Left cardiac atrium (tissue), 4 donors: ENCODE measurements at places on chromosomes 5 and 9. TPM values are rescaled to one million over a fixed set of nuclear protein-coding genes. Genes with fewer than 3 reads are reported as not detected.

GHR gene
- total RNA-seq = 15.2 TPM

PLCXD3 gene
- total RNA-seq = 25.2 TPM

CCDC187 gene
- total RNA-seq = not detected

FOXD4L5 gene
- 0.10 TPM for total RNA-seq

ARSI gene
- 0.84 TPM for total RNA-seq

CD14 gene
- total RNA-seq = 73.9 TPM

SLIT3 gene
- total RNA-seq = 117 TPM

ACTBL2 gene
- total RNA-seq = not detected

HTR1A gene
- total RNA-seq = not detected

DNA sequence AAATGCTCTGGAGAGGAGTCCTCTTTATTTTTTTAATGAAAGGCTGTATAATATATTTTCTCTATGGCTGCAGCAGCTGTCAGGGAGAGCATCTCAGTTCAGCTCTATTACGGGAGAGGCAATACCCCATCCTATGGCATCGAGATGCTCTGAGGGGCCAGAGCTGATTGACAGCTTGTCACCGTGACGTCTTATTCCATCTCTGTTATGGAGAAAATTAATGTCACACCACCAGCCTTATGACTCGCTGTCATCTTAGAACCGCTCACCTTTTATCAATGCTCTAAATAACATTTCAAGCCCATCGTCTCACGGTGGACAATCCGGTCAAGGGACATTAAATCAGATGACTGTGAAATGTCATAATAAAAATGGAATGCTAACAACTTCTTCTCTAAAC, 273.5 kb downstream of the SLF1 start:
- DNase-seq = no peak

DNA sequence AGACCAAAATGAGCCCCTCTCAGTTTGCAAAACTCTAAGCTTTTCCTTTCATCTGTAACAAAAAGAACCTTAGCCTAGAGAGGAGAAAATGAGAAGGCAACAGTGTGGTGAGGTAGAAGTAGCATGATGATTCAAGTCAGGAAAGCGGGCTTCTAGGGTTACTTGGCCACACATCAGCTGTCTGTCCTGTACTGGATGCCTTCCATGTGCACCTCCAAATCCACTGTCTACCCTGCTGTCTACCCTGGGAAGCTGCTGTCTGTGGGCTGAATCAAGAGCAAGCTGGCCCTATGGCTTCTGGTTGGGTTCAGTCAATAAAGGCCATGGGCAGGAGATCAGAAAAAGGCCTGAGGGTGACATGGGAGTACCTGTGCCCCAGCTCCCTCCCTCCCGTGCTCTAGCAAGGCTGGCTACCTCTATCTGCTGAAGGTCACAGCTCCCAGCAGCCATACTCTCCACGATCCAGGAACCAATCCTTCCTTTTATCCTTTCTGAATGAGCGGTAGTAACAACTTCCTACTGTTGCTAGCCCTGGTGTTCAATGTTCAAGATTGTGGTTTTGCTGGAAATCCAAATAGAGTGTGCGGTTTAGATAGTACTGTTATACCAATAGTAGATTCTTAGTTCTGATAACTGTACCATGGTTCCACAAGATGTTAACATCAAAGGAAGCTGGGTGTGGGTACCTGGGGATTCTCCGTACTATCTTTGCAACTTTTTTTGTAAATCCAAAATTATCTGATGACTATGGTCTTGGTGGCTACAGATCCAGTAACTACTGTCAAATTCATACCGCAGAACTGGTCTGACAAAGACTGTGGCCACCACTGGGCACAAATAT, 191.0 kb downstream of the ESM1 start:
- DNase-seq = no peak

- no peak for DNase-seq
Measured at GRCh38 chr5:105816961-105817360, 1853.8 kb downstream of the EFNA5 start.

DNA sequence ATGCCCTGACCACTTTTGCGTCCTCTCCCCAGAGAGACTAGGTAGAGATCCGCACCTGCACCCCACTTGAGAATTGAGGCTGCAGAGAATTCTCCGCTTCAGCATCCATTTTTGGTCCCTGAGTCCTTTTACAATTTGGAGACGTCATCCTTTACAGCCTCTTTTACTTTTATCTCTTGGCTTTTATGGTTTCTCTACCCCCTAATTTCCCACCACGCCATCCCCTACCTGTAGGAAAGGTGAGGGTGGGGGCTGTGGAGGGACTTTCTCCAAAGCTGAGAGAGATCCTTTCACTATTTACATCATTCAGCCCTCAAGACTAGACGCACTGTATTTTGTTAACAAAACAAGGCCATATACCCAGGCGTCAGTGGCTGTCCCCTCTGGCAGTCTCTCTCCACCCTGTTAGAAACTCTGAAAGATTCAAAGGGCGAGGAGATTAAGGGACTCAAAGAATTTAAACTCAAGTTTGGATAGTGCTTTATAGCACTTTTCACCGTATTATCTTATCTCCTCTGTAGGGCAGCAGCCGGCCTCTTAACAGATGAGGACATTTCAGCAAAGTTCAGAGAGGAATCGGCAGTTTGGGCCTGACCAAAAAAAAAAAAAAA, 1.7 kb downstream of the MSX2 start:
- DNase-seq = no peak

GRCh38 chr9:106438928-106439327, 424.0 kb upstream of the ZNF462 start:
- no peak for DNase-seq

DNA sequence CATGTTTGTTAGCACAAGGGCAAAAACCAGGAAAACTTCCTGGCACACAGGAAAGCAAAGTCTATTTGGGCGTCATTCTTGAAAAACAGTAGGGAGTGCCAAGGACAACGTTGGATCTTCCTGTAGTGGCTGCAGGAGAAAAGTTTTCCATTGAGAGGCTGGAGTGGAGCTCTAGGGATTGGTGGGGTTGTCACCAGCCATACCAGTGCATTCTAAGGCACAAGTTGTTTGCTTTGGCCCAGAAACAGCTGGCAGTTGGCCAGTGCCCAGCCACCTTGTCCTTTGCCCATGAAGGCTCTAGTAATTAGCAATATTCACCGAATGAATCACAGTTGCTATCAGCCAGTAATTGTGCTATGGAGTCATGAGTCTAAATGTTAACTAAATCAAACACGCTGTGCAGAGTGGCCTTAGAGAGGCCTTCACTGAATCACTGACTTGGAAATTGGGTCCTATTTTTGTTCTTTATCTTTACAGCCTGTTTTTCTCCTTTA, 26.4 kb downstream of the TNFSF15 start:
- peak; percentile 80 for DNase-seq

GRCh38 chr5:138711087-138711486, 42.1 kb upstream of the CTNNA1 start:
- no peak for DNase-seq

- DNase-seq = no peak
Measured at GRCh38 chr5:51373880-51374523, 9.2 kb upstream of the ISL1 start.

- DNase-seq = peak; percentile 78
Measured at GRCh38 chr9:137034709-137035506, 3.0 kb upstream of the FUT7 start.

DNA sequence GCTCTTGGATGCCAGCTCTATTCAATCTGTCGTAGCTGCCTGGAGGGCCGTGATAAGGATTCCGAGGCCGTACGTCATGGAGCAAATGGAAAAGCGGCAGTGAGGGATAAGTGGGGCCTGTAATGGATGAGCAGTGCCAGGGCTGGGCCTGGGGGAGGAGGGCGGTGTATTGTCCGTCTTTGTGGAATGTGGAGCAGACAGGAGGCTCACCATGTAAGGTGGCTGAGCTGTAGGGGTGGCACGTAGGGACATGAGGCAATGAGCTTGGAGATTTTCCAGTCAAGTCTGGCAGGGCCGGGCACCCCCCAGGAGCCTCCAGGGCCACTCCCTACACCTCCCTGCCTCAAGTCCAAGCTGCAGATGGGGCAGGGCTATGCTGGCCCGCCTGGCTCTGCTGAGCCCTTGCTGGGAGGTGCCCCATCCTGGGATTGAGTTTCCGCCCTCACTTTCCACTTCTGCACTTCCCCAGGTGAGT, 29.2 kb downstream of the NCS1 start:
- no peak for DNase-seq

GRCh38 chr9:7164440-7165330, 406.9 kb downstream of the KDM4C start:
- DNase-seq = no peak

- DNase-seq = no peak
Measured at GRCh38 chr5:137286025-137286610, 213.0 kb downstream of the SPOCK1 start.

DNA sequence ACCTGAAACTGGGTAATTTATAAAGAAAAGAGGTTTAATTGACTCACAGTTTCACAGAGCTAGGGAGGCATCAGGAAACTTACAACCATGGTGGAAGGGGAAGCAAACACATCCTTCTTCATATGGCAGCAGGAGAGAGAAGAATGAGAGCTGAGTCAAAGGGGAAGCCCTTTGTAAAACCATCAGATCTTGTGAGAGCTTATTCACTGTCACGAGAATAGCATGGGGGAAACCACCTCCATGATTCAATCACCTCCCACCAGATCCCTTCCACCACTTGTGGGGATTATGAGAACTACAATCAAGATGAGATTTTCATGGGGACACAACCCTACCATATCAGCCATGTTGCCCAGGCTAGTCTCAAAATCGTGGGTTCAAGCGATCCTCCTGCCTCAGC, 143.4 kb downstream of the FGF18 start:
- DNase-seq = no peak

DNA sequence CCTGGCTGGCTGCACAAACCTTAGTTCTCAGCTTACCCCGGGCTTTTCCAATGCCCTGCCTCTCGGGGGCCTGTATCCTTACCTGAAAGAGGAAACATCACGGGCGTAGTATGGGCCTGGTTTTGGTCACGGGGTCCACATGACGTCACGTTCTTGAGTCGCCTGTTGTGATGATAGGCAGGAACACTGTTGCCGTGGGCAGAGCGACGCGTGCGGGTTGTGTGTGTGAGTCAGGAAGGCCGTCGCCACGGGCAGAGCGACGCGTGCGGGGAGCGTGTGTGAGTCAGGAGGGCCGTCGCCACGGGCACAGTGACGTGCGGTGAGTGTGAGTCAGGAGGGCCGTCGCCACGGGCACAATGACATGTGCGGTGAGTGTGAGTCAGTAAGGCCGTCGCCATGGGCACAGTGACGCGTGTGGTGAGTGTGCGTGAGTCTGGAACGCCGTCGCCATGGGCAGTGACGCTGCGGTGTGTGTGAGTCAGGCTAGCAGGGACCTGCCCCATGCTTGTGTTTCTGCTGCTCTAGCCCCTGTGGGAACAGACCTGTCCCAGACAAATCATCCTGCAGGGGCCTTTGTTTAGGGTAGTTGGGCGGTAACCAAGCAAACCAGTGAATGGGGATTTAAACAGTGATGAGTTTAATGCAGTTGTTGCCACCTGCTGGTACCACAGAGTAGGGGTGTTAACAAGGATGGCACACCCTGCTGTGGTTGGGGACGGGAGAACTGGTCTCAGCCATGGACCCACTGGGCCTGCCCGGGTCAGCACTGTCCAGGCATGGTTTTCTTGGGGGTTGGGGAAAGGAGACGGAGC, 19.8 kb downstream of the TRIP13 start:
- DNase-seq = no peak

GRCh38 chr5:98781964-98782363, 8.5 kb downstream of the RGMB start:
- DNase-seq = no peak

DNA sequence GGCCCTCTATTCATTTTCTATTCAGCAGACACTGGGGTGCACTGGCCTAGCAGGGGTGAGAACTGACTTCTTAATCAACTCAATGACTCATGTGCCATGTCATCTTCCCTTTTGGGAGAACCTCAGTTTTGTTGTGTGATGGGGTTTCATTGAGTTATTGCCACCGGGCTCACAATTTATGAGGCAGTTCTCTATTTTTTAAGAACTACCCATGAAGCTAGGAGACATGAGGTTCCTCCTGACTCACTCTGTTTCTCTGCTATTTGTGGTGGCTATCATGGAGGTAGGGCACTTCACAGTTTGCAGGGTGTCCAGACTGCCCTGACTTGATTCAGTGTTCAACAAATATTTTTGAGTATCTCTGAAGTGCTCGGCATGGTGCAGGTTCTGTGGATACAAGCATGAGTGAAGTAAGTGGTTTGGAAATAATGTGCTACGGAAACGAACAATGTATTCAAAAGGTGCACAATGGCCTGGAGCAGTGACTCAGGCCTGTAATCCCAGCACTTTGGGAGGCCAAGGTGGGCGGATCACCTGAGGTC, 39.3 kb downstream of the SPARC start:
- DNase-seq = no peak

- DNase-seq = no peak
Measured at GRCh38 chr5:53963958-53964357, 346.4 kb downstream of the ARL15 start.

GRCh38 chr5:111765613-111766571, 8.9 kb upstream of the NREP start:
- no peak for DNase-seq
